EL (cell line): ENCODE measurements at places on chromosomes 2 and 18.

- no peak for DNase-seq
These were observed at the start of gene C2orf72 for GRCh38 chr2:231037202-231037730. Gene C2orf72, plus strand, starts transcription at chr2:231037523. Its CDS starts 43 bp downstream, at chr2:231037566.

DNA sequence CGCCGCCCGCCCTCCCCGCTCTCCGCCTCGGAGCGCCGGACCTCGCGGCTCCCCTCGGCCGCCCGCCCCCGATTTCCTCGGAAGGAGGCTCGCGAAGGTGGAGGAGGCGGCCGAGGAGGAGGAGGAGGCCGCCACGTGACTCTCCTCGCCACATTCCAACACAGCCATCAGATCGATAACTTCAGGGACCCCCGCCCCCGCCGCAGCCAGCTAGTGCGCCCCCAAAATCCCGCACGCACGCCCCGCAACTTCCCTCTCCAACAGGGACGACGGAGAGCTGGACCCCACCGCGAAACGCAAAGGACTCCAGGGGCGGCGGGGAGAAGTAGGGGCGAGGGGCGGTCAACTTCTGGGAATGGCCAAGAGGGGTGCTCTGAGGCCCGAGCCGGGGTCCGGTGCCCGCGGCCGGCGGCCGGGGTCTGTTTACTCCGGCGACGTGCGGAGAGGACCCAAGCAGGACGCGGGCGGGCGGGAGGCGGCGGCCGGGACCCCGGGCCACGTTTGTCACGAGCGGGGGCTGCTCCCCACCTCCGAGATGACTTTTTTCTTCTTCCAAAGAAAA lies 2.0 kb downstream of the ZNF521 start:
- DNase-seq: peak; percentile 8

DNA sequence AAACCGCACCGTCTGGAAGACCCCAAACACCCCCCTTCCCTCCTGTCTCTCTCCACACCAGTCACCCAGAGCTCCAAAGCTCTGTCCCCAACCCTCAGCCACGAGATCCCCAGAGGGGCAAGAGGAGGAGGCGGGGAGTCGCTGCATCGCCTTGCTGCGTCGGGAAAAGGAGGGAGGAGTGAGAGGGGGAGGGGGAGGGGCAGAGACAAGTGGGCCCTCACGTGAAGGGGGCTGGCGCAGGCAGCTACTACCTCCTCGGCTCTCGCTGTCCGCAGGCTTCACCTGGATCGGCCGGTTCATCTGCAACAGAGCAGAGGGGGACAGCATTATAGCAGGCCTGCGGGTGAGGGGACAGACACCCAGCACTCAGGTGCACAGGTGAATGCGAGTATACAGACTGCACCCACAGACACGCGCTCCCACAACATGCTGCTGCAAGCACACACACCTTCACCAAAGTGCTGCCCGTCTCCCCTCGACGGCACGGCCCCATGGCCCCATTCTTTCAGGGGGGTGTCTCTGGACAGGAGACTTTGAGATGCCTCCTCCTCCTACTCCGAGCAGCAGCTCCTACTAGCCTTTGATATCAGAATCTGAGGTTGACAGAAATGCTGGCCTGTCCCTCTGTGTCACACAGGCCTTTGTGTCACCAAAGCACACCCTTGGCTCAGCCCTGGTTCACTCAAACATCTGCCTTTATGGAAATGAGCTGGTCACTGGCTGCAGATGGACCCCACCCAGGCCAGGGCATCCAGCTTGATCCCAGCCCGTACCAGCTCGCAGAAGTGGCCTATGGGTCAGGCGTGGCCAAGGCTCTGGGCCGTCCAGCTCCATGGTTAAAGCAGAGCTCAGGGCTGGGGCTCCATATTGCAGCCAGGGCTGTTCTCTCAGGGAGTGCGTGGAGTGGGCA lies 243.8 kb downstream of the CELF4 start:
- DNase-seq: no peak

DNA sequence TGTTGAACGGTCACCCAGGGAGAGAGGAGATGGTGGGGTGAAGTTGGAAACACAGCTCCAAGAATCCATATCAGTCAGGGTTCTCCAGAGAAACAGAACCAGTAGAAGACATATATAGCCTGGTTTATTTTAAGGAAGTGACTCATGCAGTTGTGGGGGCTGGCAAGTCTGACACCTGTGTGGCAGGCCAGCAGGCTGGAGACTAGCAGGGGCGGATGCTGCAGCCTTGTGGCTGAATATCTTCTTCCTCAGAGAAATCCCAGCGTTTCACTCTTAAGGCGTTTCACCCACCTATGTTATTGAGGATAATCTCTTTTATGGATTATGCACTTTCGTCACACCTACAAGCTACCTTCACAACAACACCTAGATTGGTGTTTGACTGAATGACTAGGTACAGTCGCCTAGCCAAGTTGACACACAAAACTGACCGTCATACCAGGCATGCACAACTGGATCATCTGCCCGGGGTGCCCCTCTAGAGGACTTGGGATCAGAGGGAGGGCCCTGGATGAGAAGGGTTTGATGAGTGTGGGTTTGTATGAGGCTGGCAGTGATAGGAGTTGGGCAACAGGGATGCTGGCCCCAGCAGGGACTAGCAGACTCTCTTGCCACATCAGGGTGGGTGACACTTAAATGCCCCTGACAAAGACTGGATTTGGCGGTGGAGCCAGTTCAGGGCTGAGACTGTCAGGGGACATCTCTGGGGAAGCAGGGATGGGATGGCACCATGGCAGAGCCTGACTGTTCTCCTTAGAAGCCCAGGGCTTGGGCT lies 23.4 kb downstream of the MROH2A start:
- no peak for DNase-seq

DNA sequence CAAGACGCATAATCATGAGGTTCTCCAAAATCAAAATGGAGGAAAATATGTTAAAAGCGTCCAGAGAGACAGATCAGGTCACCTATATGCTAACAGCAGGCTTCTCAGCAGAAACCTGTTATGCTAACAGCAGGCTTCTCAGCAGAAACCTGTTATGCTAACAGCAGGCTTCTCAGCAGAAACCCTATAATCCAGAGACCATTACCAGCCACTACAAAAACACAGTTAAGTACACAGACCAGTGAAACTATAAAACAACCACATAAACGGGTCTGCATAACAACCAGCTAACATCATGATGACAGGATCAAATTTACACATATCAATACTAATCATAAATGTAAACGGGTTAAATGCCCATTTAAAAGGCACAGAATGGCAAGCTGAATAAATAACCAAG lies 1548.4 kb upstream of the TMEFF2 start:
- no peak for DNase-seq

- no peak for DNase-seq
These were observed 115.4 kb downstream of the ACTR3 start for GRCh38 chr2:114005110-114005783.

DNA sequence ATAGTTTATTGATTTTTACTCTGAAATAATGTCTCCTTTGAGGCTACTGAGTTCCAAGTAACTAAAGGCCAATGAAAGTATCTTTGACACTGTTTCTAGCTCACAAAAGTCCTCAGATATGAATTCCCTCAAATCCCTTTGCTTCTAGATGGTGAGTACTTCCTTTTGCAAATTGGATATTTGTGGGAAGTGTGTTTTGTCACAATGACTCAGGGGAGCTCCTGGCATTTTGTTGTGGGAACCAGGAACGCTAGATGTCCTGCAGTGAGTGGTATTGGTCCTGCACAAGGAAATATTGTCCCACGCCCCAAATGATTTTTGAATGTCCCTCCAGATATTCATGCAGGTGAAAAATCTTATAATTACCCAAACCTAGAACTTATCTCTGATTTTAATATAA lies 24.3 kb downstream of the TACR1 start:
- DNase-seq: no peak

- no peak for DNase-seq
These were observed 388.1 kb upstream of the CHAC2 start for GRCh38 chr2:53379547-53379946.

DNA sequence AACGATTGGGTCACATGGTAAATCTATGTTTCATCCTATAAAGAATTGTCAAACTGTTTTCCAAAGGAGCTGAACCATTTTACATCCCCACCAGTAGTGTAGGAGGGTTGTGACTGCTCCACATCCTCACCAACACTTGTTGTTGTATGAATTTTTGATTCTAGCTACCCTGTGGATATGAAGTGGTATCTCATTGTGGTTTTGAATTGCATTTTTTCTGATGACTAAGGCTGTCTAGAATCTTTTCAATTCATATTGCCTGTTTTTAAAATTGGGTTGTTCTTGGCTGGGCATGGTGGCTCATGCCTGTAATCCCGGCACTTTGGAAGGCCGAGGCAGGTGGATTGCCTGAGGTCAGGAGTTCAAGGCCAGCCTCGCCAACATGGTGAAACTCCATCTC lies 44.5 kb downstream of the TXNL1 start:
- DNase-seq: peak; percentile 61

- DNase-seq: no peak
These were observed 137.6 kb upstream of the FN1 start for GRCh38 chr2:215573496-215573895.

DNA sequence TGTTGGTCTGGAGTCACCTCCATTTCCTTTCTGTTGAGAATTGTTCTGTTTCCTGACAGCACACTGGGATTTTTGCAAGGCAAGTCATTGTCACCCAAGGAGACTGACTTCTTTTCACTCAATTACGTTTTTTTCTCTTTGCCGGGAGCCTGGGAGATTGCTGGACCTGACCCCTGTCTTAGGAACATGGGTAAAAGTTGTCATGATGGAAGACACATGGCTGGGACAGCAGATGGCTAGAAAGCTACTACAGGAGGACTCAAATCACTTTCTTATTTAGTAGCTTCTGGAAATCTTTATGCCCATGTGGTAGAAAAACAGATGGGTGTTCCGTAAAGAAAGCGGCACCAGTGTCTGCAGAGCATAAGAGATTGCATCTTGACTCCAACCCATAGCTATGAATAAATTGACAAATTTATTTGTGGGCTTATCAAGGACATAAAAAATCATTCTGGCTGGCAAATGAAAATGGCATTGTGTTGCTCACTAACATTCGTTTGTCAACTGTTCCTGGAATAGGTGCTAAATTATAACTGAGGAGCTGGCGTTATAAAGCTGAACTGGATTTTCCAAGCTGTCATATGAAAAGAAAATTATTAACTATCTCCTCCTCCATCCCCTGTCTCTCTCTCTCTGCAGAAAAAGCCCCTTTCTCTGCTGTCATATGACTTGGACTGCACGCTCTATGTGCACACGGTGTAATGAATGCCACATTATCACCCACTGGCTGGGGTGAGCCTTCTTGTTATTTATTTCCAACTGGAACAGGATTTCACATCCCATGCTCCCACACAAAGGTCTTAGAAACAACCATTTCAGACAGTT lies 159.8 kb downstream of the SH3RF3 start:
- DNase-seq: no peak
